Stimulated activated CD8-positive, alpha-beta memory T cell treated with anti-CD3 and anti-CD28 coated beads, Interleukin-4, amount 100 ng/mL, for 4 hours (primary cell): ENCODE measurements at places on chromosomes 2 and 18.

DNA sequence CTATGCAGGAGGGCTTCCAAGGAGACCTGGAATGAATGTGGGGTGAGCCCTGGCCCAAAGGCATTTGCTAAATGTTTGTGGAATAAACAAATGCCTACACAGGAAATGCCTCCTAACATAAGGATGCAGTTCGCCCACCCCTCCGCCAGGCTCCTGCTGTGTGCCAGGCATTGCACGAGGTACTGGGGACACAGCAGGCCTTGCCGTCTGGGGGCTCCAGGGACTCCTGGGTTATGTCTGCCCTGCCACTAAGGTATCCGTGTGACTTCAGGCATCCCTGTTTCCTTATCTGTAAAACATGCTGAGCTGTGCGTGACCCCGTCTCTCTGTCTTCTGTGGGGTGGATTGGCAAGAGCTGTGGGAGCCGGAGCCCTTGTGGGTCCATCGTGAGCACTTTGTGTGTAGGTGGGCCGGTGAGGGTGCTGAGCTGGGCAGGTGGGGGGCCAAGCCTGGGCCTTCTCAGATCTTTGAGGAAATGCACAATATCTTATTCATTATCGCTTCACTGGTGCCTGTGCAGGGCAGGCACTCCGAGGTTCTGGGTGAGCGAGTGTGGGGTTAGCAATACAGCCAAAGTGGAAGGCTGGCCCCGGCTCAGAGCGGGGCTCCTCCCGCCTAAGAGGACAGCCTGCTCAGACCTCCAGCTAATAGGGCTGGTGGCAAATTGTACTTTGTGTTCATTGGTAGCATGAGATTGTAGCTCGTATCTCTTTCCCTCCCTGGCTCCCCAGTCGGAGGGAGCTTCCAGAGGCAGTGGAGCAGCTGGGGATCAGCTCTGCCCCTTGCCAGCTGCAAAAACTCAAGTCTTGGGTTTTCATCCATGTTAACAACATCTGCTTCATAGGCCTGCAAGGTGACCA lies 126.8 kb downstream of the GLI2 start:
- DNase-seq: no peak

DNA sequence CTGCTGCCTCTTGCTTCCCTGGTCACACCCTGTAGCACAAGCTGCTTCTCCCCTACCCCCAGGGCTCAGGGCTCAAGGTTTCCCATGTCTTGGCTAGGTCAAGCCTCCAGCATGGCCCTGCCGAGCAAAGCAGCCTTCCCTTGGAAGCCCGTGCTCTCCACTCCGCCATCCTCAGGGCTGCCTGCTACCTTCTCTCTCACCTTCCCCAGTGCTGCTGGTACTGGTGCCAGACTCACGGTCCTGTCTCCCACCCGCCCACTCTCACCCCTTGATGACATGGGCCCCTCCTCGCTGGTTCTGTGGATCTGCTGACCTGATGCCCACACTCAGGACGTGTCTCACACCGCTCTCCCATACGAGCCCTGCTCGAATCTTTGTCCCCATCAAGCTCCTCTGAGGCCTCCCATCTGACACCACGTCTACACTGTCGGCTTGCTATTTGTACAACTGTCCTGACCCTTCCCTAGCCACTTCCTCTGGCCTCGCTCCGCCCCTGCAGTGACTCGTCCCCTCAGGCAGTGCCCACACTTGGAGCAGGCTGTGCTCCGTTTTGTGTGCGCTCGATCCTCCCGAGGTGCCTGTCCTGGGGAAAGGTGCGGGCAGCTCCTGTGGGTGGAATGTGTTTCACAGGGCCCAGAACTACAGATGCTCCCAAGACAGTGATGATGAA lies 49.9 kb downstream of the ZAP70 start:
- DNase-seq: no peak

DNA sequence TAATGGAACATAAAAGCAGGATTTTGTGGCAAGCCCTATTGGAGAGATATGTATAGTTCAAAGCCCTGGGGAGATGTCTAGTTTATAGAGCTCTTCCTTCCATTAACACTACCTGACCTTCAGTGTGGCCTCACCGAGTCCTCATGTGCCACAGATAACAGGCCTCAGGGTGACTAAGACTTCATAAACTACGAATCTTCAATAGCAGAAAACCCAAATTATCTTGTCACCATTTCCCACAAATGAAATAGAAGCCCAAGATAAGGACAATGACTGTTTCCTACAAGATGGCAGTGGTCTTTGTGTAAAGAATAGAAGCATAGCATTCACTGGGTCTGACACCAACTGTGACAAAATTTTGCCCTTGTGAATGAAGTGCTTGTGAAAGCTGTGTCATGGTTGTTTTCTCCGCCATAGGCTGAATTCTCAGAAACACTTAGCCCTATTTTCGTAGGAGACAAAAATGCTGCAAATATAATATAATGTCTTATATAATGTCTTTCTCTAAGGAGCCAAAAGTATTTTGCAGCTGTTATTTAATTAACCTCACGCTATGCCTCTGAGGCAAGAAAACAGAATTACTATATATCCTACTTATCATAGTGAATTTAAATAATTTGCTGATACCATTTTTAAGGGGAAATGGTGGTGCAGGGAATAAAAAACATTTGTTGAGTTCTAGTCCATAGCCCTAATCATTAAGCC lies 136.7 kb upstream of the CWC22 start:
- DNase-seq: no peak

DNA sequence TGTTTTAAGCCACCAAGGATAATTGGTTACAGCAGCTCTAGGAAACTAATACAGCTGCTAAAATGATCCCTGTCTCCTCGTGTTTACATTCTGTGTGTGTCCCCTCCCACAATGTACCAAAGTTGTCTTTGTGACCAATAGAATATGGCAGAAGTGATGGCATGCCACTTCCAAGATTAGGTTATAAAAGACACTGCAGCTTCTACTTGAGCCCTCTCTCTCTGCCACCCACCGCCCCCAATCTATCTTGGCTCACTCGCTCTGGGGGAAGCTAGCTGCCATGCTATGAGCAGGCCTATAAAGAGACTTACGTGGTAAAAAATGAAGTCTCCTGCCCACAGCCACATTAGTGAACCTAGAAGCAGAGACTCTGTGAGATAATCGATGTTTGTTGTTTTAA lies 3.5 kb upstream of the IL1F10 start:
- DNase-seq: no peak
